Activated CD4-positive, alpha-beta T cell treated with anti-CD3 and anti-CD28 coated beads for 1 hour (primary cell): ENCODE measurements at places on chromosomes 6 and 20.

GRCh38 chr6:90631046-90631445, 44.2 kb upstream of the MAP3K7 start:
- no peak for DNase-seq

GRCh38 chr6:164928728-164929407, 380.5 kb downstream of the C6orf118 start:
- DNase-seq = no peak

- DNase-seq = no peak
Observed at GRCh38 chr6:100078509-100078908, 84.5 kb upstream of the MCHR2 start.

GRCh38 chr6:6907286-6907685, 200.5 kb upstream of the RREB1 start:
- DNase-seq = no peak

GRCh38 chr6:46293641-46294316, 123.0 kb upstream of the ENPP5 start:
- no peak for DNase-seq

DNA sequence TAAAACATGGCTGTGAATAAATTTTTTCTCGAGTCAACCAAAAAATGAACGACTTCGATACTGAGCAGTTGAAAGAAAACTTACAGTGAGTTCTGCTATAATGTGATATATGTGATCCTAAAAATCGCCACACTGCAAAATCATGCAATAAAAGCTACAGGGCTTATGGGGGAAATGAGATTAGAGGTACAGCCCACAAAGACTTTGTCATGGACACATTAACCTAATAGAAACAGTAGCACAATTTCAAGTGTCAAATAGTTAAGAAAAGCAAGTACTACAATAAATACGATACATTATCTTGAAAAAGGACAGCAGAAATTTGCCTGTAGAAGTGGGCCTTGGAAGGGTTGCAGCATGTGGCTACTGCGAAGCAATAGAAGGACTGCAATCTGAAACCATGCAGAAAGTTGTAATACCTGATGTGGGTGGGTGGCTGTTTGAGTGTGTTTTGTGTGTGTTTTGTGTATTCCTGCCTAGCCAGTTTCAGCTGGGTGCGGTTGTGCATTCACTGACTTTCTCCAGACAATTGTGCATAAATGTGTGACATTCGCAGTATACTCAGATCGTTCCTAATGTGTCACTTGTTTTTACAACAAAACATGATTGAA, 79.1 kb downstream of the RPP40 start:
- DNase-seq = no peak

- peak; percentile 19 for DNase-seq
Observed at GRCh38 chr6:34791164-34791700, 651 bp upstream of the BLTP3A start.

DNA sequence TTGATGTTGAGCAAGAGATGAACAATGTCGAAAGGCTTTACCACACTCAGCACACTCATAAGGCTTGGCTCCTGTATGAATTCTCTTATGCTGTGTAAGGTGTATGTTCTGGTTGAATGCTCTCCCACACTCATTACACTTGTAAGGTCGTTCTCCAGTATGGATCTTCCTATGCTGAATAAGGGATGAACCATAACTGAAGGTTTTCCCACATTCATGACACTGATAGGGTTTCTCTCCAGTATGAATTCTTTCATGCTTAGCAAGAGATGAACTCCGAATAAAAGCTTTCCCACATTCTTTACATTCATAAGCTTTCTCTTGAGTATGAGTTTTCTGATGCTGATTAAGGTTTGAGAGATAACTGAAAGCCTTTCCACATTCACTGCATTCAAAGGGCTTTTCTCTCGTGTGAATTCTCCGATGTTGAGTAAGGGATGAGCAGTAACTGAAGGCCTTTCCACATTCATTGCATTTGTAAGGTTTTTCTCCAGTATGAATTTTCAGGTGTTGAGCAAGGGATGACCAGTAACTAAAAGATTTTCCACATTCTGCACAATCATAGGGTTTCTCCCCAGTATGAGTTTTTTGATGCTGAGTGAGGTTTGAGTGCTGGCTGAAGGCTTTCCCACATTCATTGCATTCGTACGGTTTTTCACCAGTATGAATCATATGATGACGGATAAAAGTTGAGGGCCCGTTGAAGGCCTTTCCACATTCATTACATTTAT, 21.1 kb downstream of the ZNF184 start:
- DNase-seq = no peak

GRCh38 chr6:115706981-115707380, 353.7 kb downstream of the FRK start:
- no peak for DNase-seq

GRCh38 chr6:166852451-166852975, 103.8 kb downstream of the RNASET2 start:
- DNase-seq = no peak

GRCh38 chr6:90105506-90106170, 191.0 kb downstream of the BACH2 start:
- no peak for DNase-seq

DNA sequence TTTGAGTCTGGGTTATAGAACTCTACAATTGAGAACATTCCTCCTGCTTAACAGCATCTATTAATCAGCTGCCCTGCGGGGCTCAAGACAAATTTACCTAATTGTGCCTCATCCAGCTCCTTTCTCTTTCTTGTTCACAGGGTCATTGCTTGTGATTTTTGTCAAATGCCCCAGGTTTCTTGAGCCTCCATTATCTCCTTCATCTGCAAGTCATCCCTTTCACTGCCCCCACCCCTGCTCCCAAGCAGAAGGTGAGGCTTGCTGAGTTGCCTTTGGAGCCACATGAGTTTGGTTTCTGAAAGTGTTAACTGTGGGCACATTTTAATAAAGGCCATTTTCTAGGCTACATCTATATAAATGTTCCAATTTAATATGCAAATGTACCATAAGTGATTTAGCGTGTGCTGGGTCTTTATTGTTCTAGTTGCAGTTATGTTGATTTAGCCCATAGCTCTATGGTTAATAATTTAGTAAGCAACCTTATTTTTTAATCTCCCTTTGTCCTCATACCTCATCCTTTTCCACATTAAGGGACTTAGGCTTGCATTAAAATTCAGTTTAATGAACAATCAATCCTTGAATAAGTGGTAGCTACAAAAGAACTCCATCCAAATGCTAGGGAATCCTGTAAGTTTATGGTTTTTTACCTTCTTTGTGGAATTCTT, 56.1 kb downstream of the VSTM2L start:
- DNase-seq = no peak

GRCh38 chr6:34157851-34158250, 12.0 kb upstream of the GRM4 start:
- no peak for DNase-seq

- no peak for DNase-seq
Observed at GRCh38 chr6:13180538-13180937, 147.8 kb downstream of the TBC1D7 start.

- no peak for DNase-seq
Observed at GRCh38 chr6:108068618-108069017, 5.9 kb downstream of the OSTM1 start.

GRCh38 chr6:76441875-76442274, 369.4 kb upstream of the IMPG1 start:
- no peak for DNase-seq

DNA sequence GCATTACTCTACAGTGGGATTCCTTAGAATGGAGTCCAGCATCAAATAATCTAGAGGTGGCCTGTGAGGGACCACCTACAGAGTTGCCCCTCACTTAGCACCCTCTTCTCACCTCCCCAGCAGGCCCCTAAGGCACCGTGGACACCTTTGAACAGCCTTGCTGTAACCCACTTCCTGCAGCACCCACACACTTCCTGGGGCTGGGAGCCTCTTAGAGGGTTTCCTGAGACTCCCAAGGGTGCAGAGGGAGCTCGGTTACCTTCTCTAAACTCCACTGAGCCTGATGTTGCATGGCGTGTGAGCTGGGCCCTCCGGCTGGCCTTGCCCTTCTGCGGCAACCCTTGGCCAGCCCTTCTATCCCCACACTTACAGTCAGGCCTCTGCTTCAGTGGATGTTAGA, 7.3 kb upstream of the SIRPG start:
- DNase-seq = no peak

- DNase-seq = no peak
Observed at GRCh38 chr6:99894815-99895214, 99.2 kb downstream of the MCHR2 start.

GRCh38 chr6:11718463-11718862, 60.1 kb downstream of the ADTRP start:
- no peak for DNase-seq

DNA sequence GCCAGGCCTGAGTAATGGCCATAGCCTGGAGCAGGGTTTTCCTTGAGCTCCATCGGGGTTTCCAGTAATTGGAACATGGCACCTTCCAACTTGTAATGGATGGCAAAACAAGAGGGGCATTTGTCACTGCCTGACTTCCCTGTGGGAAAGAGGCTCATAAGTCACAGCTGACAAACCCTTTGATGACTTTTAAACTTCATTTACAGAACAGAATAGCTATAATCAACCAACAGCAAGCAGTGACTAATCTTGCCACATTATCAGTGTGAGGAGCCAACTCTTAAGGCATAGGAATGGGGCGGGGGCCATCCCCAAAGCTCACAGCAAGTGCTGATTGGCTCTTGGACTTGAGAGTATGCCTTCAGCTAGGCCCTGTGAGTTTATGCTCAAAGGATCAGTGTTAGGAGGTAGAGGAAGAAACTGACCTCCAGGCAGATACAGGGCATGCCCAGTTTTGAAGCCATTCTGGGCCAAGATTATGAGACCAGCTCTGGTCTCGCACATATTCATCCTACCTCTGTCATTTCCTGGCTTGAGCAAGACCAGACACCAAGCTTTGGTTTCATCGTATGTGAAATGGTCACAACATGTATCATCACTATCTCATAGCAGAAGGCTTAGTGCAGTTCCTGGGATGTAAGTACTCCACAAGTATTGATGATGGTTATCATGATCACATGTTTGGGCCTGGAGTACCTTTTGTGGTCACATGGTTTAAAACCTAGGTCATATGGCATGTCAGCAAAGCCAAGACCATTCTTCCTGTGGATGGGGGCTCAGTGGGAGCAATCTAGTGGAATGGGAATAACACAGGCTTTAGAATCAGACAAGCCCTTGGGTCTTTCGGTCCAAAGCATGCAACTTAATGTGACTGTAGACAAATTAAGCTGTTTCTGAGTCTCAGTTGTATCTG, 49.2 kb downstream of the EIF2S2 start:
- no peak for DNase-seq

DNA sequence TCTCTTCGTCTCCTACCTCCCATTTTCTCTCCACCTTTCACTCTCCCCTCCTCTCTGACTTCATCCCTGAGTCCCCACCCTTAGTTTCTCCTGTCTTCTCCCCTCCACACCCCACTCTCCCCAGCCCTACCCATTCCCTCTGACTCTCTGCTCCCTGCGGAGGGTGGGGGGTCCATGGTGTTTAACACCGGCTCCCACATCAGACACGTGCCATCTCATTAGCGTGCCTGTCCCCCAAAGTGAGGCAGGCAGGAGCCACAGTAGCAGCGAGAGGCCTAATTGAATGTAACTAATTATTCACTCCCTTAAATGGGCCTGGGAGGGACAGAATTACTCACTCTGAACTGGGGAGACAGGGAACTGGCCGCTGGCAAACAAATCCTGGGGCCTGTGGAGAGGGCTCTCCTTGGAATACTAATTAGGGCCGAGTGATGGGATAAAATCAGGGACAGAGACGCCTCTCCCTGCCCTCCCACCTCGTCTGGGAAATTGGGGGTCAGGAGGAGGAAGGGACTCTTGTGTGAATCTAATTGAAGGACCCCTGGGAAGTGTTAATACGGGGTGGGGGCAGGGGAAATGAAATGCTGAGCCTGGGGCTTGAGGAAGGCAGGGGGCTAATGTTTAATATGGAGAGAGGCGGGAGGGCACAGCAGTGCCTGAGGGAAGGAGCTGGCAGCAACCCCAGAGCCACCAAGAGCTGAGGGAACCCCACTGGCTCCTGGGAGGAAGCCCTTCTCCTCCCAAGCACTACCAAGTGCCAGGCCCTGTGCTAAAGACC, 17.9 kb downstream of the CD40 start:
- DNase-seq = no peak

GRCh38 chr6:42428326-42429041, 23.2 kb downstream of the TRERF1 start:
- no peak for DNase-seq

- no peak for DNase-seq
Observed at GRCh38 chr6:3868544-3868943, 19.4 kb downstream of the FAM50B start.

GRCh38 chr6:22656706-22657351, 87.5 kb downstream of the HDGFL1 start:
- no peak for DNase-seq
